ENCODE measurements at places on chromosomes 2 and 18.

DNA sequence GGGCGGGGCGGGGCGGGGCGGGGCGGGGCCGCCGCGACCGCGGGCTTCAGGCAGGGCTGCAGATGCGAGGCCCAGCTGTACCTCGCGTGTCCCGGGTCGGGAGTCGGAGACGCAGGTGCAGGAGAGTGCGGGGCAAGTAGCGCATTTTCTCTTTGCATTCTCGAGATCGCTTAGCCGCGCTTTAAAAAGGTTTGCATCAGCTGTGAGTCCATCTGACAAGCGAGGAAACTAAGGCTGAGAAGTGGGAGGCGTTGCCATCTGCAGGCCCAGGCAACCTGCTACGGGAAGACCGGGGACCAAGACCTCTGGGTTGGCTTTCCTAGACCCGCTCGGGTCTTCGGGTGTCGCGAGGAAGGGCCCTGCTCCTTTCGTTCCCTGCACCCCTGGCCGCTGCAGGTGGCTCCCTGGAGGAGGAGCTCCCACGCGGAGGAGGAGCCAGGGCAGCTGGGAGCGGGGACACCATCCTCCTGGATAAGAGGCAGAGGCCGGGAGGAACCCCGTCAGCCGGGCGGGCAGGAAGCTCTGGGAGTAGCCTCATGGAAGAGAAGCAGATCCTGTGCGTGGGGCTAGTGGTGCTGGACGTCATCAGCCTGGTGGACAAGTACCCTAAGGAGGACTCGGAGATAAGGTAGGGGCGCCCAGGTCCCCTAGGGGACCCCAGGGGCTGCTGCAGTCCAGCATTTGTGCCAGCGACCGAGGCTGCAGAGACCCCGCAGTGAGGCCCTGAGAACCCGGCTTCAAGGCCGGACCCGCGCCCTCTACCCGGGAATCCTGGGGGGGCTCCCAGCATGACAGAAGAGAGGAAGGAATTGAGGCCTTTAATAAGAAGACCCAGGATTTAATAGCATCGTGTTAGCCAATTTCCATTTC is at the start of gene KHK:
Gene KHK (plus strand): TSS at position 49 of the 870 bp plus-strand sequence. CDS start 488 bp downstream, at position 537.
- DNase-seq = no peak

DNA sequence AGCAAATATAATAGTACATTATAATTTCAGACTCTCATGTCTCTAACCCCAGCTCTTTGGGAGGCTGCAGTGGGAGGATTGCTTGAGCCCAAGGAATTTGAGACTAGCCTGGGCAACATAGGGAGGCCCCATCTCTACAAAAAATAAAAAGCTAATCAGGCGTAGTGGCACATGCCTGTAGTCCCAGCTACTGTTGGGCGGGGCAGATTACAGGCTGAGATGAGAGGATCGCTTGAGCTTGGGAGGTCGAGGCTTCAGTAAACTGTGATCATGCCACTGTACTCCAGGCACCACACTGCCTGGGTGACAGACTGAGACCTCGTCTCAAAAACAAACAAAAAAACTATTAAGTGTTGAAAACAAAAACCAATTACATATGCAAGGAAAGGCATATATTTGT is 123.0 kb upstream of the MYO3B start:
- DNase-seq = no peak

- DNase-seq = no peak
These were observed 90.7 kb downstream of the DPP4 start for GRCh38 chr2:161983331-161983651.

DNA sequence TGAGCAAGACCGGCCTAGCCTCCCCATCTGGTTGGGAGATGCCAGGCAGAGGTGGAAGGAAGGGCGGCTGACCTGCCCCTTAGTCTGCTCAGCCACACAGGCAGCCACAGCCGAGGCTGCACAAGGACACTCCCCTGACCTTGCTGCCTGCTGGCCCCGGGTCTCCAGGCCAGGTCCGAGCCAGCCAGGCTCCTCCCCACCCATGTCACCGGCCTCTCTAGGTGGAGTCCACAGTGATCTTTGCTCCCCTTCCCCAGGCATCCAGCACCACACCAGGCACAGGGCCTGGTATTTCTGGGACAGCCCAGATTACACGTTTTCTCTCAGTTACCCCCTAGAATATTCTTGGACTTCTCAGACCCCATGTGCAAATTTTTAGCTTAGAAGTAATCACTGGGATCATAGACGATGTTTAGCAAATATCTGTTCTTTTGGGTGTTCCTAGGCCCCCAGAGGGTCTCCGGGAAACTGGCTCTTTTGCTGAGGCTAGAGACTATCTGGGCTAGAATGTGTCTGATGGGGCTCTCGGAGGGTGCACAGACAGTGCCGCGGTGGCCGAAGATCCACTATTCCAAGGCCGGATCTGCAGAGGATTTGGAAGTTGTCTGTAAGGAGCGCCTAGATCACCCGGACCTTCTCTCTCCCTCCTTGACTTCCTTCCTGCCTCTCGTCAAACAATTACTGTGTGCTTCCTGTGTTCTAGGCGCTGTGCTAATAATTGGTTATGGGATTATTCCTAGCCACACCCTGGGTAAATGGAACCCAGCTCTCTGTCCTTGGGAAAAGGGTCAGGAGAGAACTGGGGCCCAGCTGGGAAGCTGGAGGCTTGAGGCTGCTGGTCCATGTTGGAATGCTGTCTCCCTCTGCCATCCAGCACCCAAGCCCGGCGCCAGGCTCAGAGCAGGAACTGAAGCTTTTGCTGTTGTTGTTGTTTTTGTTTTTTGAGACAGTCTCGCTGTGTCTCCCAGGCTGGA is 46.9 kb downstream of the ODC1 start:
- DNase-seq = no peak

DNA sequence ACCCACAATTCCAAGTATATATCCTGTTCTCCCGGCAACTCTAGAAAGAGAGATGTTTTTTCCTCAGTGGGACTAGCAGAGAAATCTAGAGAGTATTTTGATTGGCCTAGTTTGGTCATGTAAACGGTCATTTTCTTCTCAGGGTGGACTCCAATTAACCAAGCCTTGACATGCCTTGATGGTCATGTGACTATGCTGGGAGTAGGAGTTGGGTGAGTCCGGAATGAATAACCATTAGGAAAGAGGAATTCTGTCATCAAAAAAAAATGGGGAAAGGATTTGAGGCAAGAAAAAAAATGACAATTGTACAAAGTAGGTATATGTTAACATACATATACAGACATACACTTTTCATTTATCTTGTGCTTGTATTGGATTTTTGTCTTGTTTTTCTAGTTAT is 248.2 kb upstream of the CDH20 start:
- DNase-seq = no peak

GRCh38 chr2:44392338-44392943 is 30.7 kb downstream of the CAMKMT start:
- peak; percentile 19 for DNase-seq

DNA sequence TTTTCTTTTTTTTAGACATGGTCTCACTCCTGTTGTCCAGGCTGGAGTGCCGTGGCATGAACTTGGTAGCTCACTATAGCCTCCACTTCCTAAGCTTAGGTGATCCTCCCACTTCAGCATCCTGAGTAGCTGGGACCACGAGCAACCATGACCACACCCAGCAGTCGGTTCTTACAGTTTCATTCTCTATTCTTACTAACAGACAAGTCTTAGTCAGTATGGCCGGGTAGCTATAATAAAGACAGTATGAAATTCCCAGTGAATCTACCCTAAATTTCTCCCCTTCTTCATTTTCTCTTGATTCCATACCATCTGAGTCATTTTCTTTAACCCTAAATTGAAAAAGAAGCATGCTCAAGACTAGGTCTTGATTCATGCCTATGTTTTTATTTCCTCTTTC is 775.3 kb upstream of the NRXN1 start:
- DNase-seq = no peak

DNA sequence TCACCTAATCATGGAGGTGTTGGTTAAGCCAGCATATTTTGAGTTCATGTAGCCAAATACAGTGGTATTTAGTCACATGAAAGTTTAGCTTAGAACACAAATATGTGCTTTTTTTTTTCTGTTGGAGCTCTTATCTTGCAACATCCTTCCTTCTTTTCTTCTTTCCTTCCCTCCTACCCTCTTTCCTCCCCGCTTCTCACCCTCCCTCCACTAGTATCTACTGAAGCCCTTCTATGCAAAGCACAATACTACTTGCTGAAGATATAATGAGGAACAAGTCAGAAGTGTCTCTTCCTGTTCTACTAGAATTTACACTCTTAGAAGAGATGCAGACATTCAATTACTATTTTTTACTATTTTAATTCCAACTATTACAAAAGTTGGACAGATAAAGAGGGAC is 105.0 kb upstream of the ITGA4 start:
- no peak for DNase-seq

DNA sequence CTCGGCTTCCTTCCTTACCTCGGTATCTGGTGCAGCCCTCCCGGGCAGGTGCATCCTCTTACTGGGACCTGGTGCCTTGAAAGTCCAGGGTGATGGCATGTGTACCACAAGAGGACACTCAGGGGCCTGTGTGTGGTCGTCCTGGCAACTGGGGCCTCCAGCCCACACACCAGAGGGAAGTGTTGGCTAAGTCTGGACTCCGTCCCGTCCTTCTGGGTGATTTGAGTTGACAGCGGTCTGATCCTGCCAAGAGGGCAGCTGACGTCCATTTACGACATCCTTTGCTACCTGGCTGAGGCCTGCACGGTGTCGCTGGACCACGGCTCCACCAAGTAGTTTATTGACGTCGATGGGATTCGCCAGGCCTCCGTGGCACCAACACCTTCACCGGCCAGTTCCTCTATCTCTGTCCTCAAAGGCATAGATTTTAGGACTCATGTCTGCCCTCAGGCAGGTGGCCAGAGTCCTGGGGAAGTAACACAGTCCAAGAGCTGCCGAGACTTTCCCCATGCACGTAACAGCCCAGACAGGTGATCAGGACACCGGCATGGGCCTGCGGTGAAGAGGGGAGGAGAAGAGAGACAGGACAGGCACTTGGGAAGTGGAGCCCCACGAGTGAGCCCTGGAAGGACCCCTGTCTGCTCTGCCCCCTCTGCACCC is 186.0 kb upstream of the HDAC4 start:
- no peak for DNase-seq

DNA sequence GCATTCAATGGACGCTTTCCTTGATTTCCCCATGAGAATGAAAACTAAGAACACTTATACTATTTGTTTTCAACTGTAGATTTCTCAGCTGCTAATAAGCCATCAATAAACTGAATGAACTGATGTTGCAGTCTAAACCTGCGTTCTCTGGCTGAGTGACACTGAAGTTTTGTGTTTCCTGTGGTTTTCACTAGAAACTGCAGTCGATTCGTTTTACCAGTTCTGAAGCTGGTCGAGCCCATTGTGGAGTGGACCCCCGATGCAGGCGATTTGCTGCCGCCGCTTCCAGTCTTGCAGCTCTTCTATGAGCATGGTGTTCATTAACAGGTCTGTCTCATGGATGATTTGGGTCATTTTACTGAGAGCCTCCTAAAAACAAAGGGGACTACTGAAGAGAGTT is 50.6 kb upstream of the STAT1 start:
- DNase-seq = peak; percentile 10

DNA sequence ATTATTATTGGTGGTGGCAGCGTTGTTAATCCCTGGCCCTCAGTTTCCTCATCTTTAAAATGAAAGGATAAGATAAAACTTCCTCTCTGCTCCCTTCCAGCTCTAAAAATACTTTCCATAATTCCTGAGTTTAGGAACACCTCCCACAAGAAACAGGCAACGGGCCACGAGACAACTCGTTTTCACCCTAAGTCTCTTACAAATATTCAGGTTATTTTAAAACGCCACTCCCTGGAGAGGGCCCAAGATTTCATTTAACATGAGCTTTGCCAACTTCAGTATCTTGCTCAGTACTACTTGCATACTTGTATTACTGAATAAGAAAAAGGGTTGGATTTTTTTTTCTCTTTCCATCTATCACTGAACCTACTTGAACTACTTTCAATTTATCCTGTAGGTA is 611.1 kb upstream of the FANCL start:
- no peak for DNase-seq

- no peak for DNase-seq
These were observed 98.4 kb downstream of the PIEZO2 start for GRCh38 chr18:11050966-11051365.

- DNase-seq = no peak
These were observed 72.3 kb downstream of the SLC66A3 start for GRCh38 chr2:11227595-11227994.

DNA sequence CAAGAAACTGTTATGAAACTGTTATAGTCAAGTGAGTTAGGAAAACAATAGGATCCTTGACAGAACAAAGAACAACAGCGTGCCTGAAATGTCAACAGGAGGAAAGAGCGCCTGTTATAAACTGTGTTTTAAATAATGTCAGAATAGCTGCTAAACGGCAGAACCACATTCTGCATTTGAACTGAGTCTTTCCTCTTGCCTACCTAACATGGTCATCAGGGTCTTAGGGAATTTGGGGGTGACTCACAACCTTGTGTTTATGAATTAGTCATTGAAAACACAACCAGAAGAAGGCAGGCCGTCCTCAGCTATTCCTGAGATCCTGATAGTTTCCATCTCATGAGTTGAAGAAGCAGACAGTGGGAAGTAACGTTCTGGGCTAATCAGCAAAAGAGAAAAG is 222.0 kb upstream of the FN1 start:
- no peak for DNase-seq

- DNase-seq = no peak
These were observed 12.3 kb downstream of the EN1 start for GRCh38 chr2:118834901-118835745.

- no peak for DNase-seq
These were observed 28.1 kb upstream of the PTPN2 start for GRCh38 chr18:12911929-12912703.

GRCh38 chr2:187541086-187542085 is 12.8 kb downstream of the TFPI start:
- DNase-seq = no peak
